ENCODE measurements at places on chromosomes 5 and 9.

- no peak for DNase-seq
These were observed 358.2 kb upstream of the PTGER4 start for GRCh38 chr5:40321514-40321913.

GRCh38 chr5:80069918-80070318 is 34.8 kb downstream of the THBS4 start:
- DNase-seq = no peak

GRCh38 chr5:86716121-86716520 is 98.4 kb downstream of the COX7C start:
- DNase-seq = no peak

GRCh38 chr9:130186839-130187522 is 14.8 kb downstream of the NCS1 start:
- peak; percentile 80 for DNase-seq

DNA sequence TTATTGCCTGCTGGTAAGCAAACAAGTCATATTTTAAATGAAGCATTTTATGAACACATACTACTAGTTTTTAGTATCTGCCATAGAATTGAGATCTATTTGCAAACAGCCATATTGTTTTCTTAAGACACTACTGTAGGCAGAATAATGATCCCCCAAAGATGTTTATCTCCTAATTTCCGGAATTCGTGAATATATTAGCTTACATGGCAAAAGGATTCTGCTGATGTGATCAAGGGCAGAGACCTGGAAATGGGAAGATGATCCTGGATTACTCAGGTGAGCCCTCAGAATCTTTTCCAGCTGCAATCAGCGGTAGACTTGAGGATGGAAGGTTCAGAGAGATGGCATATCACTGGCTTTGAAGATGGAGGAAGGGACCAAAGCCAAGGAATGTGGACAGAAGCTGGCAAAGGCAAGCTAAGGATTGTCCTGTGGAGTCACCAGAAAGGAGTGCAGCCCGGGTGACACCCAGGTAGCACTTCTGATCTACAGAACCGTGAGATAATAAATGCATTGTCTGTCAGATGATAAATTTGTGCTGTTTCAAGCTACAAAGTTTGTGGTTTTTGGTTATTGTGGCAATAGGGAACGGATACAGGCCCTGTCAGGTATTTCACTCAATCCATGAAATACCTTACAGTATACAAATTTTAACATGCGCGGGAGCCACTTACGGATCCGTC is 1.0 kb upstream of the ERCC6L2 start:
- peak; percentile 16 for DNase-seq

DNA sequence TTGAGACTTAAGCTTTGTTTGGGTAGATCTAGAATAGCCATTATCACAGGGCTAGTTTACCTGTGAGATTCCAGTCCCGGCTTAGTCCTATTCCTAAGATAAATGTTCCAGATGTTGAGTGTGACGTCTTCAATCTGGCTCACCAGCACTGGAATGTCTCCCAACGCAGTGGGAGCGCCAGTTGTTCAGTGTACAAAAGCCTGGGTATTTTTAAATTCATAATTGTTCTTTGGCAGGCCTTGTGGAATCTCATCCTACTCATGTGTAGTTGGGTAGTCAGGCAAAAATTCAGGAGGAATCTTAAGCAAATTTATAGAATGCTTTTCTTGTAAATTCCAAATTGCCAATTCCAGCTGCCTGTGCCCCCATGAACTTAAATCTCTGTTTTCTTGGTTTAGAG is 272.6 kb upstream of the KCNN2 start:
- no peak for DNase-seq

DNA sequence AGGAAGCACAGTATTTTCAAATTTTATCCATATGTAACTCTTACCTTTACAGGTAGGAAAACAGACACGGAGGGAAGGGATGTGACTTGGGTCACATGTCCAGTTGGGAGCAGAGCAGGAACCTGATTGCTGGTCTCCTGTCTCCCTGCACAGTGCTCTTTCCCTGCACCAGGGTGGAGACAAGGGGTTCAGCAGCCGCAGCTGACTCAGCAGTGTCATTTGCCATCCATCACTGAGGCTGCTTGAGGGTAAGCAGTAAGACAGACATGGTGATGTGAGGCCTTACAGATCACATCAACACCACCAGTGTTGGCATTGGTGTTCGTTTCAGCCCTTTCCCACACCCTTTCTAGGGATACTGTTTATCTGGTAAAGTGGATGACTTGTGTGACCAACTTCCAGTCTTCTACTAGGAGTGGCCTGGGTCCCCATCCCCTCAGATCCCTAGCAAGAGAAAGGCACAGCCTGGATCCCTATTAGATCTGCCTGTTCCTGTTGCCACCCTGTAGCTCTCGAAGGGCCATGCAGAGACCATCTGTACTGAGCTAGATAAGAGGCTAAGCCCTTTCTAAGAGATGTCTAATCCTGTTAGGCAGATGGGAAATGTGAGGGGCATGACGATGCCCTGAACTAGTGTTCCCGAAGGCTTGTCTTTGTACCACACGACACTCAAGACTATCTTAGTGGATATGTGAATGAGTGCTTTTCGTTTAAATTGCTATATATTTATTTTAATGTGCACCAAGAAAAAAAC is 29.1 kb downstream of the FRMPD1 start:
- DNase-seq = peak; percentile 91

DNA sequence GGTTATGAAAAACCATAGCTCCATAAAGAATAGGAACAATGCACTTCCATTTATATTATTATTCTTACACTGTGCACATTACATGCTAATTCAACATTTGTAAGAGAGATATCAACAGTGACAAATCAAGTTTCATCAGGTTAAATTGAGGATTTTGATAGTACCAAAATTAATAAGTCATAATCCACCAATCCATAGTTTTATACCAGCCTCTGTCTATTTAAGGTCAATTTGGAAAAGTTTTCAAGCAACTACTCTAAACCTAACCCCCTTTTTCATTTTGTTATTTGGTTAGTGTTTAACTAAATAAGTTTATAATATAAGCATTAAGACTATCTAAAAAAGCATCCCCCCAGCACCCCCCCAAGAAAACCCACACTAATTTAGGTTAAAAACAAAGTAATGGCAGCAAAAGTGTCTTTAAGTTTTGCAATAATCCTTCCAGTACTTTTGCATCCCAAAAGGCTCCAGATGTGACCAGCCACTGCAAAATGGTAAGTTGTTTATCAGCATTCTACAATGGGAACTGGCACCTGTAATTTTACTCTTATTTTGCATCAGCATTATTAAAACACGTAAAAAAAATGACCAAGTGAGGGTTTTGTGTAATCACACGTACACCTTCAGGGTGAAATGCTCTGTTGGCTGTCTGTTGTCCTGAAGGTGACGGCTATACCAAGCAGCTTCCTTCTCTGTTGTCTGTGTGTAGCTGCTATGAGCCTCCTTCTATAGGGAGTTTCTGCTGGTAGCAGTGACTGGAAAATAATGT is 36.8 kb upstream of the SSBP2 start:
- DNase-seq = peak; percentile 13

GRCh38 chr5:35640623-35641022 is 23.0 kb downstream of the SPEF2 start:
- no peak for DNase-seq

GRCh38 chr5:116404792-116405191 is 169.8 kb downstream of the SEMA6A start:
- no peak for DNase-seq

DNA sequence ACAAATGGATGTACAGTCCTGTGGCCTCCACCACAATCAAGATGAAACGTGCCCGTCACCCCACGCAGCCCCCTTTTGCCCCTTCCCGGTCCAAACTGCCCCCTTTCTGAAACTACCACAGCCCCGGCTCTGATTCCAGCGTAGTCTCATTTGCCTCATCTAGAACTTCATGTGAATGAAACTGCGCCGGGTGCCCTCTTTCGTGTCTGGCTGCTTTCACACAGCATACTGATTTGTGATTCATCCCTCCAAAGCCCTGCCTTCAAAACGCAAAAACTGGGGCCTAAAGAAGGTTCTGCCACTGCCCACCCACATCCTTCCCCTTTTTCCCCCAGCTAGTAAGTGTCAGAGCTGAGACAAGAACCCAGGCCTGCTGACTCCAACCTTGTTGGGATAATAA is 31.5 kb upstream of the NCS1 start:
- DNase-seq = no peak

DNA sequence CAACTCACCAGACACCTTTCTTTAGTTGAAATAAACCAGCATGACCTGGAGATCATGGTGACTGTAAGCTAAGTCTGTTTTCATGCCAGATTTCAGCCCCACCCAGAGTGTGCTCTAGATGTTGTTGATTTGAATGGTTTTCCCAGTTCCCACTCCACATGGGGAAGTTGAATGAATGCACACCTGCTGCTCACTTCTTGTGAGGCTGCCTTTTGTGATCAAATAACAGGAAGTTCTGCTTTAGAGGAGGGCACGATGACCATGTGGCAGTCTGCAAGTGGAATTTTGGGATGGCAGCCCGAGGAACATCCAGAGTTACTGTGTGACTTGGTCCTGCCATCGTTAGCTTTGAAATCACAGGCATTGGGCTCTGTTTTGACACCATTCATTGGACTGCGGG is 18.7 kb downstream of the SLC46A2 start:
- DNase-seq = no peak

DNA sequence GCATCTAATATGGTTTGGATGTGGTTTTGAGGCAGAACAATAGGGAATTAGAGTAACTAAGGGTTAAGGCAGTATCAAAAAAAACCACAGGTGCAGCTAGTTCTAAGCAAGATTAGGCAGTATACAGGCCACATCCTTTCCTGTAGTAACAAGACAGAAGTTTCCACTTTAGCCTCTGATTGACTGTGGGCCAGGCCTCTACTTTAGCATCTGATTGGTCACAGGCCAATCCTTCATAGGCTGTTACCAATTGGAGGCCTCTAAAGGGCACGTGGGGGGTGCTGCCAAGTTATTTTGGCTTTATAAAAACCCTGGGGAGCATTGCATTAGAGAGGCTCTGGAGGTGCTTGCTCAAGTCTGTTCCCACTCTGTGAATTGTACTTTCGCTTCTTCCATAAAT is 144.1 kb upstream of the ST8SIA4 start:
- no peak for DNase-seq

GRCh38 chr5:90096415-90097081 is 313.0 kb downstream of the CETN3 start:
- peak; percentile 2 for DNase-seq

DNA sequence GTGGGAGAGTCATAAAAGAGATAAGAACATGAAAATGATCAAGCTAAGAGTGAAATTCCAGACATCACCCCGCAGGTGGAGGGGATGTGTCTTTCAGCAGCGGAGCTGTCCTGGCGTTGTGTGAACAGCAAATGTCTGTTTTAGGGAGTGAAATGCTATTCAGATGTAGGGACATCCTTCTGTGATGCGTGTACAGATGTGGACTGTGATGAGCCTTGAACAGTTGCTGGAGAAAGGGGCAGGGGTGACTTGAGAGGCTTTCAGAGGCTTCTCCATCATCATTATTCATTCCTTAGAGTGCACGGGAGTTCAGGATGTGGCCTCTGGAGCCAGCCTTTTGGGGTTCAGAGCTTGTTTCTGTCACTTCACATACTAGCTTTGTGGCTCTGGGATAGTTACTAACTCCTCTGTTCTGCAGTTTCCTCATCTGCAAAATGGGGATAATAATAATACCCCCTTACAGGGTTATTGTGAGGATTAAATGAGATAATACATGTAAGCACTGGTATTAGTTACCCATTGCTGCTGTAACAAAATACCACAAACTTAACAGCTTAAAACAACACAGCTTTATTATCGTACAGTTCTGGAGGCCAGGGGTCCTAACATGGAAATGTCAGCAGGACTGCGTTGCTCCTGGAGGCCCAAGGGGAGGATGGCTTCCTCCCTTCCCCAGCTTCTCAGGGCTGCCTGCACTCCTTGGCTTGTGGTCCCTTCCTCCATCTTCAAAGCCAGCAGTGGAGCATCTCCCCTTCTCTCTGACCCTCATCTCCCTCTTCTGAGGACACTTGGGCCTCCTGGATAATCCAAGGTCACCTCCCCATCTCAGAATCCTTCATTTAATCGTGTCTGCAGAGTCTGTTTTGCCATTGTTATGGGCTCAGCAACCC is 9.4 kb downstream of the TRAF1 start:
- DNase-seq = no peak

DNA sequence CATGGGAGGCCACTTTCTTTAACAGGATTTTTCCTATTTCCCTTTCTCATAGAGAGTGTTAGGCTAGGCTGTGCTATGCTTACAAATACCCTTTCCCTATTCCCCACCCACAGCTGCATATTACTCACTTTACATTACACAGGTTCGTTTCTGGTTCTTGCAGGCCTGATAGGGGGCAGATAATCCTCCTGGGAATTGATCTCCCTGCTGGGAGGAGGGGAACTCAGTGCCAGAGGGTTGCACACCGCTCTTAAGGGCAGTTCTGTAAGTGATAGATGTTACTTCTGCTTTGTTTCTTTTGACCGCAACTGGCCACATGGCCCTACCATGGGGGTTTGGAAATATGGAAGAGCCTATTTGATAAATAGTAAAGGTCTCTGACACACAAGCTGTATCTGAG is 54.0 kb upstream of the NTRK2 start:
- no peak for DNase-seq

DNA sequence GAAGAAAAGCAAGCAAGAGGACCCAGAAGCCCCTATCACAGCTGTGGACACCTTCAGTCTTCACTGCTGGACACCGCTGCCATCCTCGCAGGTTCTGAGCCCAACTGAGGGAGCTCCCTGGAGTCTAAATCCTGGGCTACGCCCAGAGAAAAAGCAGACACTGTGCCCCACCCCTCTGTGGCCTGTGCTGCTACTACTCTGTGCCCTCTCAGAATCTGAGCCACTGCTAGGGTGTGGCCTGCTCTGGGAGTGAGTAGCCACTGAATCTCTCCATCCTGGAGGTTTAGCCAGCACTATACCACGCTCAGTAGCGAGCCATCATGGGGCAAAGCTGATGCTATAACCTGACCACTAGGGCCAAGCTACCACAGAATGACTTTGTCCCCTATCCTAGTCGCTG is 338.2 kb downstream of the NPR3 start:
- DNase-seq = no peak

- DNase-seq = no peak
These were observed 2.0 kb downstream of the SEMA6A start for GRCh38 chr5:116572350-116573278.

DNA sequence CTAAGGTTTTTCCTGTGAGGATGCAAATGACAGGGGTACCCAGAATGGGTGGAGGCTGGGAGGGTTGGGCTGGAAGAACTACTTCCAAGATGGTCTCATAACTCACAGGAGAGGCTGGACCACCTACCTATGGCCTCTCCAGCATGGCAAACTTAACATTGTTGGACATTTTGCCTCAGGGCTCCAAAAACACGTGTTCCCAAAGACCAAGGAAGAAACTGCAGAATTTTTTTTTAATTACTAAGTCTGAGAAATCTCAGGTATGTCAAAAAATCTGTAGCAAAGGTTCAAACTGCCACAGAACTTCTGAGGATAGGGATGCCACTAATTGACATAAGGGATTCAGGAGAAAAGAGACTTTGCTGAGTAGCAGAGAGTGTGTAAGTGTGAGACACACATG is 270.8 kb downstream of the NNT start:
- no peak for DNase-seq

- no peak for DNase-seq
These were observed 192.9 kb upstream of the HMHB1 start for GRCh38 chr5:143619040-143619439.

GRCh38 chr5:179120421-179120861 is 60.3 kb downstream of the ZNF354C start:
- DNase-seq = no peak

- DNase-seq = no peak
These were observed 8.0 kb downstream of the PDLIM4 start for GRCh38 chr5:132265336-132266030.

- no peak for DNase-seq
These were observed 31.2 kb upstream of the EXOC3 start for GRCh38 chr5:411728-412127.

GRCh38 chr5:146173597-146173996 is 8.9 kb downstream of the LARS1 start:
- no peak for DNase-seq

GRCh38 chr5:57532513-57533497 is 50.2 kb upstream of the ACTBL2 start:
- no peak for DNase-seq

Data from erythroblast (primary cell).